ENCODE measurements at places on chromosomes 4 and X. TPM values are rescaled to one million over a fixed set of nuclear protein-coding genes. Genes with fewer than 3 reads are reported as not detected.

DNA sequence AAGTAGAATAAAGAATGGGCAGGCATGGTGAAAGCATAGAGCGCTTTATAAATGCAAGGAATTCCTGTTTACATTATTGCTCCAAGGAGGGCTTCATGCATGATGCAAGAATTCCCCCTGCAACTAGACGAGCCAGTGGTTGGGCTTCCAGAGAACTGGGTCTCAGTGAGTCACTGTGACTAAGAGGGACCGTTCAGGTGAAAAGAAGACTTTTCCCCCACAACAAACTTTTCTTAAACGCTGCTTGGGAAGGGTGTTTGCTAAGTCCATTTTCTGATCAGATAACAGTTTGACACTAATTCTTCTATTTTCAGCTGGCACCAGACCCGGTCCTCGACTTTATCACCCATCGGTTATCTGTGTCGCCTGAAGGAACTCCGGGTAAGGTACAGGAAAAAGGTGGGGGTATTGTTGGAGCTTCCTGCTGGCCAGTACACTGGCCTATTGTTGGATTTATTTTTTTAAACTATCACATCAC is 40.1 kb downstream of the LDB2 start:
- no peak for DNase-seq

DNA sequence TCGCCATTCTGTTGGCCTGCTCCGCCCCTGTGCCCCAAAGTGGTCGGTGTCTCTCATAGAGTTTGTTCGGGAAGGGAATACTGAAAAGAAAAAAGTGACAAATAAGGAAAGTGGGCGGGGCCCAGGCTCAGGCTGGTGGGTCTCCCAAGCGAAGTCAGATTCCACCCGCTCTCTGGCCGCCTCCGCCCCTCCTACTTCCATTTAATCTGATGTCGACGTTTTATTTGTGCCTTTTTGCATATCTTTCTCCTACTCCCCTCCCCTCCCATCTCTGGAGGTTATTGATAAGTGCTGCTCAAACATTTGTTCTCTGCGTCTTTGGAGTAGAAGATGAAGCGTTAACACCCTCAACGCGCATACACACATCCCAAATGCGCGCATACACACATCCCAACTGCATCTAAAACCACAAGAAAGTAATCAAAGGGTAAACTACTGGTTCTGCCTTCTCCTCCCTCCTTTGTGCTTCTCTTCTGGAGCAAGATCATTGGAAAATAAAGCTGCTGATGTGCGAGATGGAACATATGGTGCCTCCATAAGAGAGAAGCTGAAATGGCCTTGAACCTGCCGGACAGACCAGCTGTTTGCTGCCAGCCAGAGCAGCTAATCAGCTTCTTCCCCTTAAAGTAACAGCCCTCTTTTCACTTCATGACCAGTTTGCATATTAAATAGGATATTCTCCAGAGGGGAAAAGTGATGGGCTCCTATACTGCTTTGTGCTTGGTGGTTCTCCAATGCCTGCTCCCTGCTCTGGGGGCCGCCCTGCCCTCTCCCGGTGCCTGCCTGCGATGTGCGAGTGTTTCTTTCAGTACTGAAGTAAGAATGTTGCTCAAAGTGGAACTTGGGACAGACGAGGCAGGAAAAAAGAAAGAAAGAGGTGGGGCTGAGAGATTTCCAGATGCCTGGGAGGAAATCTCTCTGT is 3.1 kb downstream of the MAMLD1 start:
- DNase-seq, result no peak

- no peak for DNase-seq
Measured at GRCh38 chrX:78514852-78515251, 144.3 kb downstream of the RTL3 start.

- DNase-seq, result no peak
Measured at GRCh38 chr4:133320576-133321170, 171.6 kb downstream of the PCDH10 start.

Gene TMSB15C
- 4.6 TPM for total RNA-seq

- DNase-seq, result no peak
Measured at GRCh38 chr4:156886481-156886880, 85.1 kb downstream of the PDGFC start.

GRCh38 chr4:53722110-53722509 is 130.8 kb upstream of the LNX1 start:
- DNase-seq, result no peak

DNA sequence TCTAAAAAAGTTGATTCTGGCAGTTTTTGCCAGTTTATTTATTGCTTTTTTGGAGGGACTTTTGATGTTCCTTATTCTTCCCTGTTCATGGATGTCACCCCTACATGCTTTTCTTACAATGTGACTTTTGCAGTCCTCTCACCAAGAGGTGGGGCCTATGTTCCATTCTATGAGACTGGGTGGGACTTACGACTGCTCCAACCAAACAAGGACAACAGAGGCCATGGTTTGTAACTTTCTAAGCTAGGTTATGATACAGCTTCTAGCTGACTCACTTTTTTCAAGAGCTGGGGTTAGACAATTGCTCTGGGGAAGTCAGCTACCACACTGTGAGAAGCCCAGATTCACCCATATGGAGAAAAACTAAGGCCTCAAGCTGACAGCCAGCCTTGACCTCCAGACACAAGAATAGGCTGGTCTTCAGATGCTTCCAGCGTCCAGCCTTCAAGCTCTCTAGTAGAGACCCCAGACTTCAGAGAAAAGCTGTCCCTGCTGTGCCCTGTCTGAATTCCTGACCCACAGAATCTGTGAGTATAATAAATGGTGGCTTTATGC is 39.5 kb downstream of the ENOPH1 start:
- DNase-seq, result no peak

Gene RTL3
- total RNA-seq, result 0.12 TPM

DNA sequence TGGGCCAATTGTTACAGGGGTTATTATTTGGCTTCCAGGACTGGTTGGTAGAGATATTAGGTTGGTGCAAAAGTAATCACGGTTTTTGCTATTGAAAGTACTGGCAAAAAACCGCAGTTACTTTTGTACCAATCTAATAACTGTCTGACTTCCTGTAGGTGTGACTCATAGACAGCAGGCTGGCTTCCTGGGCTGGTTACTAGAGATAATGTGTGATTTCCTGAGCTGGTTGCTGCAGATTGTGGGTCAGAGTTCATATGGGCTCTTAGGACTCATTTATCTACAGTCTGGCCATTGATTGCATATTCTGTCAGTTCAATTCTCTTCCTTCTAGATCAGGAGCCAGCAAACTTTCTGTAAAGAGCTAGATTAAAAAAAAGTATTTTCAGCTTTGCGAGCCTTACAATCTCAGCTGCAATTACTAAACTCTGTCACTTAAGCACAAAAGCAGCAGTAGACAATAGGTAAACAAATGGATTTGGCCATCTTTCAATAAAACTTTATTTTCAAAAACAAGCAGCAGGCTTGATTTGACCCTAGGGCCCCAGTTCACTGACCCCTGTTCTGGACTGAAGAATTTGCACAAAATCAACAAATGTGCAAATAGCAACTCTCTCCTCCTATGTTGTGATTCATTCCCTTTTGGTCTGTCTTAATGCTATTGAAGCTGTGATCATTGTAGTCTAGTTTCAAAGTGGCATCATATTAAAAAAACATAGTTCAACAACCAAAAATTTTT is 50.8 kb upstream of the BOD1L1 start:
- no peak for DNase-seq

DNA sequence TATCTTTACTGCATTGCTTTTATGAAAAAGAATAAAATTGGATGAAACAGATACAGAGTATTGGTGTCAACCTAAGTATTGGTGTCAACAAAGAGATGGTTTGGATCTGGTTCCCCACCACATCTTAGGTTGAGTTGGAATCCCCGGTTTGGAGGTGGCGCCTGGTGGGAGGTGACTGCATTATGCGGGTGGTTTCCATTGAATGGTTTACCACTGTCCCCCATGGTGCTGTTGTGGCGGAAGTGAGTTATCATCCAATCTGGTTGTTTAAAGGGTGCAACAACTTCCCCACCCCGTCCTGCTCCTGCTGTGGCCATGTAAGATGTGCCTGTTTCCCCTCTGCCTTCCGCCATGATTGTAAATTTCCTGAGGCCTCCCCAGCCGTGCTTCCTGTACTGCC is 52.8 kb upstream of the CD99 start:
- peak; percentile 73 for DNase-seq

- DNase-seq, result no peak
Measured at GRCh38 chr4:39037491-39037825, 5.2 kb upstream of the TMEM156 start.

DNA sequence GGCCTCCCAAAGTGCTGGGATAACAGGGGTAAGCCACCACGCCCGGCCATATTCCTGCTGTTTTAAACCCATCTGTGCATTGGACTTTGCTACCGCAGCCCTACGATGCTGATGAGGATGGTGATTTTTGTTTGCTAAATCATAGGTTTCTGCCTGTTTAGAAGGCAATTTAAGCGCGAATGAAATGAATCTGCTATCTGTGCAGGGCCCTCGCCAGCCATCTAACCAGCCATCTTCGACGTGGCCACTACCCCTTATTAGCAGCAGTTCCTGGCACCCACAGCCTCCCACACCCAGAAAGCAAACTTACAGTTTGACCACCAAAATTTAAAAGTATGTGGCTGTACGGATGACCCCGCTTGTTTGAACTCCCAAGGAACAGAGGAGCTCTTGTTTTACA is 178.5 kb downstream of the SHOX start:
- DNase-seq, result no peak

DNA sequence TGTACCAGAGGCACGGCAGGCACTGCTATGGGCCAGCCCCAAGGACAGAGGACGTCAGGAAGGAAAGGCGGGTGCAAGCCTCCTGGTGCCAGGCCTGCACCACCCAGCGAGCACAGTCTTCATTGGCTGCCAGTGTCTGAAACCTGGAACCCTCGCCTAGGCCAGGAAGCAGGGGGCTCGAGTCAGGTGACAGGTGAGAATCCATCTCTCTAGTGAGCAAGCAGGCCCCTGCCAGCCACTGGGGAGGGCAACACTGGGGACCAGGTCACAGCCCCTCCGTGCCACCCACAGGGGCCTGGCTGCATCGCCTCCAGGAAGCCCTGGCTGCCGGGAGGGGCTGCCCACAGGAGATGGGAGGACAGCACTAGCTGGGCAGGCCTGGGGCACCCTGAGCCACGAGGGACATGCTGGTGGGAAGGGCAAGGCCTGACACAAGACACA is 6.9 kb upstream of the HAUS3 start:
- DNase-seq, result no peak

Gene SPIN2A
- total RNA-seq, result 0.89 TPM

Gene ADAM29
- not detected for total RNA-seq

GRCh38 chr4:173192375-173193162 is 24.0 kb downstream of the GALNT7 start:
- DNase-seq, result no peak

- no peak for DNase-seq
Measured at GRCh38 chrX:77275392-77275791, 171.8 kb upstream of the FGF16 start.

DNA sequence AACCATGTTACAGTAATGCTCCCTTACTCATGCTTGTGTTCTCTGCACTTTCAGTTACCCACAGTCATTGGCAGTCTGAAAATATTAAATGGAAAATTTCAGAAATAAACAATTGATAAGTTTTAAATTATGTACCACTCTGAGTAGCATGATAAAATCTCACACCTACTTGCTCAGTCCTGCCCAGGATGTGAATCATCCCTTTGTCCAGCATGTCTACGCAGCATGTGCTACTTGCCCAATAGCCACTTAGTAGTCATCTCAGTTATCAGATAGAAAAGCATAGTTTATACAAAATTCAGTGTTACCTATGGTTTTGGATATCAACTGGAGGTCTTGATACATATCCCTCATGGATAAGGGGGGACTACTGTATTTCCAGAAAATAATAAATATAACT is 577.1 kb downstream of the GALNTL6 start:
- no peak for DNase-seq

DNA sequence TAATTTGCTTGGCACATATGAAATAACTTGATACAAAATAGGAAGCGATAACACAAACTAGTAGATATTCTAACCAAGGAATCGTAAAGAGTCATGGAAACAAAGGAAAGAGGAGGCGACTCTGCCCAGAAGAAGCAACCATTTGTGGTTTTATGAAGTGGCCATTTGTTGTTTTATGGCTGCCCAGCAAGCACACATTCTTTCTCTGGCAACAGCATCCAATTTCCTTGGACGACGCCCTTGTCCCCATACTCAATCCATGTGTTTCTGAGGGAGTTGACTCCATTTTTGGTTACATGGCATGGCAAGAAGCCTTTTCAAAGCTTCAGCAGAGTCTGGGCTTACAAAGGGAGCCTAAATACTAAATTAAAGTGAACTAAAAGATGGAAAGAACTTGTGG is 295.1 kb downstream of the INPP4B start:
- no peak for DNase-seq

DNA sequence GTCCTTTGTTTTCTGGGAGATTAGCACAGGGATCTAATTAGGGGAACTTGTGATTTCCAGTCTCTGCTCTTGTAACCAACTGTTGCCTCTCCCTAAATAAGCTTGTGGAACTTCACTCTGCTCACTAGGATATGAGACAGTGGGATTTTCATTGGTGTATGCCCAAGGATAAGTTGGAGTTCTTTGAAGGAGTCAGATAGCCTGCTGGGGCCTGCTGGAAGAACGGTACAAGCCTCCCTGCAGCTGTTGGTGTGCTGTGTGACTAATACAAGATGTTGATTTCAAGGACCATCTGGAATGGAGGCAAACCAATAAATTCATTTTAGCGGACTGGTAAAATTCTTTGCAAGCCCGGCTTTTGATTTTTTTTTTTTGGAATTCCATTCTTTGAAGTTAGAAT is 167.0 kb downstream of the AASDH start:
- no peak for DNase-seq

Gene MAGED4B
- 0.98 TPM for total RNA-seq

DNA sequence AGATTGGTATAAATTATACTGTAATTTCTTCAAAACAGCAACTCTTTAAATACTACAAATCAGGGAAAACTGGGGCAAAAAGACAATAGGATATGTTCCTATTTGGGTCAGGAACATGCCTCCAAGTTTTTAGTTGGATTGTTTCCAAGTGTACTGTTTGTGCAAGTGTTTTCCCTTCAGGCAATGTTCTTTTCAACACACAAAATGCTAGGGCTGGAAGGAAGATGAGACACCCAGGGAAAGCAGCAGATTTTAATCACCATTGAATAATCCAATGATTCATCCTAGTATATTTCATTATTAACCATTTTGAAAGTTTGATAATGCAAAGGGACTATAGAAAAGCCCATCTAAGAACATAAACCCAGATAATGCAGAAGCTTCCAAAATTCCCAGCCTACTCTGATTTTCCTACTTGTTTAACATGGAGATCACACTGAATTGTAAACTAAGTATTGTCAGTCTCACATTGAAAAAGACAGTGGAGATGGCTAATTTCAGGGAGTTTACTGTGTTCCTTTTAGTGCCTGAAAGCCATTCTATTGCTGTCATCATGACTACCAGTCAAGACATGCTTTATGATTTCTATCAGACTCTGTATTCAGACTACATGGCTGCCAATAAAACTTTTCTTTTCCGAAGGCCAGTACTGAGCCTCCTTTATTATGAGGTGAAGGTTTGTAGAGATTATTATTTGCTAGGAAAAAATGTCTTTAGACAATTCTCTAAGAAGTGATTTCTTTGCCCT is 38.6 kb downstream of the COL4A6 start:
- DNase-seq, result no peak

Gene FAM47A
- not detected for total RNA-seq

Gene SLC16A2
- 0.12 TPM for total RNA-seq

GRCh38 chrX:119694601-119695534 is 1.9 kb upstream of the SEPTIN6 start:
- DNase-seq, result no peak

- DNase-seq, result no peak
Measured at GRCh38 chr4:2728806-2729532, 27.2 kb downstream of the TNIP2 start.

Gene ADH7
- not detected for total RNA-seq

GRCh38 chr4:139227729-139228404 is 50.8 kb upstream of the ELF2 start:
- DNase-seq, result no peak

- DNase-seq, result no peak
Measured at GRCh38 chr4:20017777-20018115, 234.0 kb upstream of the SLIT2 start.
